ENCODE measurements at places on chromosomes 2 and 18. TPM values are rescaled to one million over a fixed set of nuclear protein-coding genes. Genes with fewer than 3 reads are reported as not detected.

PIEZO2 gene
- 5.5 TPM for total RNA-seq

SLC23A3 gene
- not detected for total RNA-seq

DNA sequence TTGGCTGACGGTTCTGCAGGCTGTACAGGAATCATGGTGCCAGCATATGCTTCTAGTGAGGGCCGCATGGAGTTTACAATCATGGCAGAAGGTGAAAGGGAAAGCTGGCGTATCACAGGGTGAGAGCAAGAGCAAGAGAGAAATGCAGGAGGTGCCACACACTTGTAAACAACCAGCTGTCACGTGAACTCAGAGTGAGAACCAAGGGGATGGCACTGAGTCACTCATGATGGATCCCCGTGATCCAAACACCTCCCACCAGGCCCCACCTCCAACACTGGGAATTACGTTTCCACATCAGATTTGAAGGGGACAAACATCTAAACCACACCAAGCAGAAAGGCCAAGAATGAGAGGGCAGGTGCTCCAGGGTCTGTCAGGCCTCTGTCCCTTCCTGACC is 185.0 kb upstream of the PID1 start:
- DNase-seq: no peak

SYT4 gene
- total RNA-seq: not detected

DNA sequence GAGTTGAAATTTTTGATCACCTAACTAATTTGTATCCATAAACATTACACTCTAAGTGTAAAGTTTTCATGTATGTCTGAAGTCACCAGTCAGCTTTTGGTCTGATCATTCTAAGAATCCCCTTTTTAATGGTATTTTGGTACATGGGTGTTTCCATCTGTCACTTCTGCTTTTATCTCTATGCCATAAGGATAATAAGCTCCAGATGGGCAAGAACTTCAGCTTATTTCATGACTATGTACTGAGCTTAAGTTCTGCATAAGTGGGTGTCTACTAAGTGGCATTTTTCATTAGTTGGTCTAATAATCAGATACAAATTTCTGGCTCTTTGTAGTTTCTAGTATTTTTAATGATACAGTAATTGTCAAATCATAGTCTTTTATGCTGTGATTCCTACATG is 20.4 kb downstream of the UBXN4 start:
- no peak for DNase-seq

Data from SJSA1 (cell line).